ENCODE measurements at places on chromosomes 13 and 19.

GRCh38 chr13:32195713-32196112, 119.5 kb downstream of the ZAR1L start:
- DNase-seq: no peak

DNA sequence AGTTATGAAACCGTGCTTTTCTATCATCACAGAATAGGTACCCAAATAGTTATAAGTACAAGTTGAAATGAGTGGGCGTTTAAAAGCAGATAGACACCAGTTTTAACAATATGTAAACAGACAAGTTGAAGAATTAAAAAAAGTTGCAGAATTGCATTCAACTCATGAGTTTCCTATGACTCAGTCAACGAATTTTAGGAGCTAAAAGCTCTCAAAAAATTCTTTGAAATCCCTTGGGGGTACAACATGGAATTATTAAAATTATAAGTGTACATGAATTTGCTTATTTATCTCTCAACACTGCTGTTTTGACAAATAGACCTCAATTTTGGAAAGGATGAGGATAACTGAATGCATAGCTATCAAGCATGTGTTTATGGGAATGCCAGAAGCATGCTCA, 693.4 kb downstream of the PCDH9 start:
- DNase-seq: no peak

- DNase-seq: no peak
These were observed 34.0 kb downstream of the VAV1 start for GRCh38 chr19:6806488-6806887.

DNA sequence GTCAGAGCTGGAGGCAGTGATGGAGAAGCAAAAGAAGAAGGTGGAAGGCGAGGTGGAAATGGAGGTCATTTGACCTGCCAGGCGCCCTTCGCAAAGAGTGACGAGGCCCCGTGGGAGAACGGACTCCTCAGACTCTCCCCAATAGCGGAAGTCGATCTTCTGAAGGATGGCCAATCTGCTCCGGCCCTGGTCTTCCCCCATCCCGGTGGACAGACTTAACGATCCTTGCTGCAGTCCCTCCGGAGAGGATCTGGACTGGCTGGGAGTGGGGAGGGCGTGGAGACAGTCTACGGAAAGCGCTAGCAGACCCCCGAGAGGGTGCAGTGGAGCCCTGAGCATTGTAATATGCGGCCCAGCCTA, 11.9 kb downstream of the EPS8L1 start:
- no peak for DNase-seq

GRCh38 chr19:38699027-38699346, 45.3 kb downstream of the CAPN12 start:
- DNase-seq: no peak

DNA sequence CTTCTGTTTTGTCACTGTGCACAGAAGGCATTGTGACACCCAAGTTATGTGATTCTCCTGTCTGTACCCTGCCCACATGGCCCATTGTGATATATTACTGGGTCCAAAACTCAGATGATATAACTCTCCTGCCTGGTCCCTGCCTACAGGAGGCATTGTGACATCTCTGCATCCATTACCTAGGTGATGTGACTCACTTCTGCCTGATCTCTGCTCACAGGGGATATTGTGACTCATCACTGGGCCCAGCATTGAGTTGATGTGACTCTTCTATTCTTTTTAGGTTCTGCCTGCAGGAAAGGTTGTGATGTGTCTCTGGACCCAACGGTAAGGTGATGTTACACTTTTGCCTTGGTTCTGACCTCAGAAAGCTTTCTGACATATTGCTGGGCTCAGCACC, 67.9 kb upstream of the ZNF724 start:
- no peak for DNase-seq

DNA sequence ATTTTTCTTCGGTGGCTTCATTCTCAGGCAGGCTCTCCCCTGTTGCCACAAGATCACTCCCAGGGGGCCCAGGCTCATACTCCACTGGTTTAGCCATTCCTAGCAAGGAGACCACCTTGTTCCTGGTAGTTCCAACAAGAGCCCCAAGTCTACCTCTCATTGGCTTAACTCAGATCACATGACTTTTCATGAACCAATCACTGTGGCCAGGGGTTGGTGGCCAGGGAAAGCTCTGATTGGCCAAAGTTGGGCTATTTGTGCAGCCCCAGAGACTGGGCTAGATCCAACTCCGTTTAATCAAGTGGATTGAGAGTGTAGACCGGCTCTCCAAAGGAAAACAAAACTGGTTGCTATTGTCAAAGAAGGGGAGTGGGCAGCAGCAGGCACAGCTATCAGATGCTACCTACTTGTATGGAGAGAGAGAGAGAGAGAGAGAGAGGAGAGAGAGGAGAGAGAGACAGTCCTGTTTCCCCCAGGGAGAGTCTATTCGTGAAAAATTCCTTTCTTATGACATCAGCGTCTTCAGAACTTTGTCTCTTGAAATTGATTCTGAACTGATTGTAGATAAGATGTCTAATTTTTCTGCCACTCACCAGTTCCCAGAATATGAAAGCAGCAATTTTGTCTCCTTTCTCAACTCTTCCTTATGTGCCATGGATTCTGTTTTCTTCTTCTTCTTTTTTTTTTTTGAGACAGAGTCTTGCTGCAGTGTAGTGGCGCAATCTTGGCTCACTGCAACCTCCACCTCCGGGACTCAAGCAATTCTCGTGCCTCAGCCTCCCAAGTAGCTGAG, 5.9 kb downstream of the CEACAM19 start:
- no peak for DNase-seq

- DNase-seq: peak; percentile 29
These were observed 4.7 kb downstream of the ALOX5AP start for GRCh38 chr13:30739761-30740642.

DNA sequence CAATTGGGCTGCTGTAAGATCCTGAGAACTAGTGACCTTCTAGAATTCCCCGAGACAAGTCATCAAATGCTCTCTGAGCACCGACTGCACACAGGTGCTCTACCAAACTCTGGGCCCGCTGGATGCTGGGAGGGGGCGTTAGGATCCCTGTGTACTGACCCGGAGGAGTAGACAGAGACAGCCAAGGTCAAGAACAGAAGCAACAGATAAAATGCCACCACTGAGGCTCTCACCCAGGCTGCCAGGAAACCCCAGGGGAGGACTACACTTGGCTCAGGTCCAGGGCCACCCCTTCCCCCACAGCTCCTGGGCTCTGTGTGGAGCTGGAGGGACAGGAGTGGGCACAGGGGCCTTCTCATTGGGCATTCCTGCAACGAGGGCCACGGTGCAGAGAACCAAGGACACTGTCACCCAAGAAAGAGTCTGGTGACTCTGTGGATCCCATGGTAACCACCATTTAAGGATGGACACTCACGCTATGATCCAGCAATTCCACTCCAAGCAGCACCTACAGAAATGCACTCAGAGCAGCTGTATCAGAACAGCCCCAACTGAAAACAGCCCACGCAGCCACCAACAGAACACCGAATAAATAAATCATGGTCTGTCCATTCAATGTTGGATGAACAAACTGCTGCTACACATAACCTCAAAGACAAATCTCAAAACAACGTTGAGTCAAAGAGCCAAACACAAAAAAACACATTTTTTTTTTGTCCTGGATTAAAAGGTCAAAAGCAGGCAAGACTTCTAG, 16.8 kb upstream of the SLC35E1 start:
- DNase-seq: no peak

GRCh38 chr19:32890841-32891240, 21.3 kb upstream of the SLC7A9 start:
- DNase-seq: no peak

- DNase-seq: no peak
These were observed 6.3 kb downstream of the TSHZ3 start for GRCh38 chr19:31342926-31343325.

DNA sequence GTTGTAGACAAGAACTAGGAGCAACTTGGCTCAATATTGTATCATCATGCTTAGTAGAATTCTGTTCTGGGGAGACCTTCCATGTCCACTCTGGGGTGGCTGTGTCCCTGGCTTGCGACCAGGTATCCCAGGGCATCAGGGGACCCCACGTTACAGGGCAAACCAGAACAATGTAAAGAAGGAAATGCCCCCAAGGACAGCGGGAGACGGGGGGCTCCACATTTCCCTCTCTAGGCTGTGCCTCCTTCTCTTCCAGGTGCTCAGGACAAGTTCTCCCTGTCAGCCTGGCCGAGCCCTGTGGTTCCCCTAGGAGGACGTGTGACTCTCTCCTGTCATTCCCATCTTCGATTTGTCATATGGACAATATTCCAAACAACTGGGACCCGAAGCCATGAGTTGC, 30.8 kb downstream of the LAIR2 start:
- DNase-seq: no peak

GRCh38 chr13:110894086-110894485, 20.8 kb downstream of the ANKRD10 start:
- DNase-seq: no peak

DNA sequence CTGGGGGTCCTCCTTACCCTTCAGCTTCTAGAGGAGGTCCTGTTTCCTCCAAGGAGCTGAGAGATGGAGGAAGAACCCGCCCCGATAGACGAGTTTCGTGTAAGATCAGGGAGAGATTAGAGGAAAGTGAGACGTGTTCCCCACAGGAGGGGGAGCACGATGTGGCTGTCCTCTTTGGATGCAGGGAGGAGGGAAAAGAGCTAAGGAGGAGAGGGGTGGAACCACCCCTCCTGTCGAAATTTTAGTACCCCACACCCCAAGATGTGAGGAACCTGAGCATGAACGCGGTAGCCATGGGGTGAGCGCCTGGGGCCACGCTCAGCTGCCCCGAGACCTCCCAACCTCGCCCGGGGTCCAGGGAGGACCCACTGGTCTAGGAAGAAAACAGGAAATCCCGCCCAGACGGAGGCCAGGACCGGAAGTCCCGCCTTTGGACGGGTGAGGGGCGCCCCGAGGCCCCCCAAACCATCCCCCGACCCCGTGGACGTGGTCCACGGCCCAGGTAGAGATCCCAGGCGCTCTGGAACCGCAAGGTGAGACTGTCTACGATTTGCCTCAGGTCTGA, 1.2 kb downstream of the AKT1S1 start:
- DNase-seq: peak; percentile 41

All from stimulated activated CD4-positive, alpha-beta T cell treated with anti-CD3 and anti-CD28 coated beads, Interleukin-15, amount 100 ng/mL, for 1 hour (primary cell).